Fibroblast of skin of right quadriceps (primary cell): ENCODE measurements at places on chromosomes 5 and 9.

DNA sequence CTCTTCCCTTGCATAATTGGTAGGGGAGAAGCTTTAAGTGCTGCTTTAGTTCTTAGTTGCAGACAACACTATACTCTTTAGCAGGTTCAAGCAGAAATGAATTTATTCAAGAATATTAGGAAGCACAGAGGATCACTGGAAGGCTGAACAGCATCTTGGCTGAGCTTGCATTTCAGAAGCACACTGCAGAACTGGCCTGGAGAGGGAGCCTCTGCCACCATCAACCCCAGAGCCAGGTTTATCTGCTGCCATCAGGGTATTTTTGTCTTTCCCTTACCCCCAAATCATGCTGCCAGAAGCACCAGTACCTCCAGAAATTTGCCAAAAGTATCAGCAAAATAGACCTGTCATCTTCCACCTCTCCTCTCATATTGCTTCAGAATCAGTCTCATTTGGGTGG, 440.7 kb downstream of the DMAC1 start:
- DNase-seq, result no peak

DNA sequence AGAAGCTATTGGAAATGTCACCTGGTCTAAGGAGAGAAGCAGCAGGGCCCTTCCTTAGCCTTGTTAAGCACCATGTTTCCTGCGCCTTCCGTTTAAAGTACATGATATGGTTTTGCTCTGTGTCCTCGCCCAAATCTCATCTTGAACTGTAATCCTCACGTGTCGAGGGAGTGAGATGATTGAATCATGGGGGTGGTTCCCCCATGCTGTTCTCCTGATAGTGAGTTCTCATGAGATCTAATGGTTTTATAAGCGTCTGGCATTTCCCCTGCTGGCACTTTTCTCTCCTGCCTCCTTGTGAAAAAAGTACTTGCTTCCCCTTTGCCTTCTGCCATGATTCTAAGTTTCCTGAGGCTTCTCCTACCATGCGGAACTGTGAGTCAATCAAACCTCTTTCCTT, 49.7 kb downstream of the PRDM6 start:
- DNase-seq, result no peak

DNA sequence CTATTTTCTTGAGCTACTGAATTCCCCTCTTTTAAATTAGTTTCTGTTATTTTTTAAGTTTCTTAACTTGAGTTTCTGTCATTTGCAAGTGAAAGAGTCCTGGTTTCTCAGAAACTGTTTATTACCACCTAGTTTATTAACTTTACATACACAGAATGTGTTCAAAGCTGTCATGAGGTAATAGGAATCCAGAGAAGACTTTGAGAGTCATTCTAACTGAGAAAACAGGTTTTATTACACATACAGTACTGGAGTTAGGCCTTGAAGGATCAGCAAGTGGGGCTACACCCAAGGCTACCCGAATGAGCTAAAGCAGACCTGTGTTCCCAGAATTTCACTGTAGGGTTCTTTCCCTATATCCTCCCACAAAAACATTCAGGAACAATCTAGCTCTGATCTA, 33.1 kb downstream of the FAM114A2 start:
- no peak for DNase-seq

DNA sequence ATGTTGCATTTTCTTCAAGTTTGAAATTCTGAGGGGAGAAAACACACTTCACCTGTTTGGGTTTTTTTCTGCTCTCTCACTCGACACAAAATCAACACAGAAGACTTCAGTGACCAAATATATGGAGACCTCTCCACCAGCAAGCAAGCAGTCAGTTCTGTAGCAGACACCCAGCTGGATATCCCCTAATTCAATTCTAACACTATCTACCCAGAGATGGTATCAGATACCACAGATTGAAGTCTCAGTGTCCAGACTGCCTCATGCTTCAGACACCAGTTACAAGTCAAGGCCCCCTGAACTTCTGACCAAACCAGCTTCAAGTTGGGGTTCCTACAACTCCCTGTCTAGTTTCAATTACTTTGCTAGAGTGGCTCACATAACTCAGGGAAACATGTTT, 97.8 kb downstream of the INVS start:
- DNase-seq, result no peak

- DNase-seq, result no peak
Measured at GRCh38 chr5:180155365-180155926, 53.6 kb downstream of the RASGEF1C start.

GRCh38 chr9:130241198-130241535, 24.4 kb upstream of the HMCN2 start:
- no peak for DNase-seq

GRCh38 chr9:91923145-91923544, 26.9 kb downstream of the ROR2 start:
- no peak for DNase-seq

DNA sequence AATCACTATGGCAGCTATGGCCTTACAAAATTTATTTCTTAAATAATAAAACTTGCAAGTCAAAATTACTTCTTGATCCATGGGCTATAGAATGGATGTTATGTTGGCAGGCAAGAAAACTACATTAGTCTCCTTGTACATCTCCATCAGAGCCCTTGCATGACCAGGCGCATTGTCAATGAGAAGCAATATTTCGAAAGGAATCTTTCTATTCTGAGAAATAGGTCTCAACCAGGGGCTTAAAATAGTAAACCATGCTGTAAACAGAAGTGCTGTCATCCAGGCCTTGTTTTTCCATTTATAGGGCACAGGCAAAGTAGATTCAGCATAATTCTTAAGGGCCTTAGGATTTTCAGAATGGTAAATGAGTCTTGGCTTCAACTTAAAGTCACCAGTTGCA, 220.1 kb downstream of the SREK1 start:
- DNase-seq, result no peak

- DNase-seq, result no peak
Measured at GRCh38 chr9:117622347-117622746, 81.9 kb upstream of the TLR4 start.

- no peak for DNase-seq
Measured at GRCh38 chr5:29795096-29795652, 1398.3 kb upstream of the CDH6 start.

DNA sequence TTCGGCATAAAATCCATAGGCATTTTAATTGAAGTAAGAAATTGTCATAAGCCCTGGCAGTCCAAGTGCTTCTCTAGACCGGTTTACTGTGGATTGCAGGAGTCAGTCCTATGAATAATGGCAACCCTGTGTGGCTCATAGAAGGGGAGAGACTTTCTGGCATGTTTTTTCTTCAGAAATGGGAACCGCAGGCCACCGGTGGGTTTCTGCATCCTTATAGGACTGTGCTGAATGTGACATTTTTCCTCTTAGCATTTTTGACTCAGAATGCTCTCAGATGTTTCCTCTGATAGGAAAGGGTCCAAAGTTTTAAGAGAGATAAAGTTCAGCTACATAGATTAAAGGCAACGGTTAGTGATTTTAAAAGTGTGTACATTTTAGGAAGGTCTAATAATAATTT, 6.3 kb downstream of the DAPK1 start:
- DNase-seq, result no peak

DNA sequence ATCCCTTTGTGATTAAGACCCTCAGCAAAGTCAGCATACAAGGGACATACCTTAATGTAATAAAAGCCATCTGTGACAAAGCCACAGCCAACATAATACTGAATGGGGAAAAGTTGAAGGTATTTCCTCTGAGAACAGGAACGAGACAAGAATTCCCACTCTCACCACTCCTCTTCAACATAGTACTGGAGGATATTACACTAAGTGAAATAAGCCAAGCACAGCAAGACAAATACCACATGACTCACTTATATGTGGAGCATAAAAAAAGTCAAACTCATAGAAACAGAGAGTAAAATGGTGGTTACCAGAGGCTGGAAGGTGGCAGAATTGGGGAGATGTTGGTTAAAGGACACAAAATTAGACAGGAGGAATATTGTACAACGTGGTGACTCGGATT, 118.1 kb upstream of the NFIL3 start:
- peak; percentile 58 for DNase-seq
